ENCODE measurements at places on chromosomes 11 and 22.

DNA sequence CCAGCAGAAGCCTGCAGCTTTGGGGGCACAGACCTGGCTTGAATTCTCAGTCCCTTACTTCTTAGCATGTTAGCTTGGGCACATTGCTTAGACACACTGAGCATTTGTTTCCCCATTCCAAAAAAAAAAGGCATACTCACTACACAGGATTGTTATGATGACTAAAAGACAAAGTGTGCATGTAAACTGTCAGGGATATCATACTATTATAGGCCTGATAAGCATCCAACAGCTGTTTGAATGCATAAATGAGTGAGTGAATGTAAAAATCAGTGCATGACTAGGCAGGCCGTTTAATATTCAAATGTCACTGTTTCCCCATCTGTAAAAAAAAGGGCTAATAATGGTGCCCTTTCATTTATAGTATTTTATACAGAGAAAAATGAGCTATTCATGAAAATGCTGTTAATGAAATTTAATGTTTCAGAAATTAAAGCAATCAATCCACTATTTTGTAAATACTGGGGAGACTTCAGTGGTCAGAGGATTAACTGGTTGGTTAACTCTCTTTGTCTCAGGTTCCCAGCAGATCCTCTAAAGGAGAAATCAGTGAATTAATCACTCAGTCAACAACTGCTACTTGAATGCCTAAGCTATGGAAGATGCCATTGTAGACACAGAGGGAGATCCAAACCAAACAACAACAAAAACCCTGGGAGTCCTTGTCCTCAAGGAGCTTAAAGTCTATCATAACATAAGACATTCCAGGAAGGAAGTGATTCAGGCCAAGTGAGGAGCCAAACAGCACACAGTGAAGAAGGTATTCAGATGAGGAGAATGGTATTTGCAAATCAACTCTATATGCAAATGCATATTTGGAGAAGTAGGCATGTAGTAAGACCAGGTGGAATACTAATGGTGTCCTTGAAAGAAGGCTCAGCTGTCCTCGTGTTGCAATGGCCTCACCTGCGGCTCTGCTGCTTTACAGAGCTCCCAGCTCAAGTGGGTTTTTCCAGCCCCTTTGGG lies 26.8 kb downstream of the BARX2 start:
- no peak for DNase-seq

- DNase-seq, result no peak
These were observed 12.1 kb upstream of the EIF3D start for GRCh38 chr22:36540867-36541642.

GRCh38 chr11:104798789-104799188 lies 99.5 kb downstream of the CASP12 start:
- no peak for DNase-seq

GRCh38 chr11:119691020-119691666 lies 37.9 kb downstream of the NECTIN1 start:
- no peak for DNase-seq

DNA sequence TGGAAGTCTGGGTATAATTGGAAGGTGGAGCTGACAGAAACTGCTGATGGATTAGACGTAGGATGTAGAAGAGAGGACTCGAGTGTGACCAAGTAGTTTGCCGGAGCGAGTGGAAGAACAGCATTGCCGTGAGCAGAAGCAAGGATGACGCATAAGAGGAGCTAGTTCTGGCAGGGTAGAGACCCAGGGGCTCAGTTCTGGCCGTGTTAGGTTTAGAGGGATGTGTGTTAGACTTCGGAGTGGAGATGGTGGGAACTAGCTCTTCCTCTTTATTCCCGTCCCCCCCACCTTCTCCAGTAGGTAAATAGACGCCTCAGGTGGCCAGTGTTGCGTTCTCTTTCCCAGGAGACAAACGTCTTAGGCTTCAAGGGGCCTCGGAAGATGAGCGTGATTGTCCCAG lies 19.1 kb downstream of the TUB start:
- DNase-seq, result no peak

- DNase-seq, result no peak
These were observed 5.3 kb downstream of the RIBC2 start for GRCh38 chr22:45418770-45419138.

DNA sequence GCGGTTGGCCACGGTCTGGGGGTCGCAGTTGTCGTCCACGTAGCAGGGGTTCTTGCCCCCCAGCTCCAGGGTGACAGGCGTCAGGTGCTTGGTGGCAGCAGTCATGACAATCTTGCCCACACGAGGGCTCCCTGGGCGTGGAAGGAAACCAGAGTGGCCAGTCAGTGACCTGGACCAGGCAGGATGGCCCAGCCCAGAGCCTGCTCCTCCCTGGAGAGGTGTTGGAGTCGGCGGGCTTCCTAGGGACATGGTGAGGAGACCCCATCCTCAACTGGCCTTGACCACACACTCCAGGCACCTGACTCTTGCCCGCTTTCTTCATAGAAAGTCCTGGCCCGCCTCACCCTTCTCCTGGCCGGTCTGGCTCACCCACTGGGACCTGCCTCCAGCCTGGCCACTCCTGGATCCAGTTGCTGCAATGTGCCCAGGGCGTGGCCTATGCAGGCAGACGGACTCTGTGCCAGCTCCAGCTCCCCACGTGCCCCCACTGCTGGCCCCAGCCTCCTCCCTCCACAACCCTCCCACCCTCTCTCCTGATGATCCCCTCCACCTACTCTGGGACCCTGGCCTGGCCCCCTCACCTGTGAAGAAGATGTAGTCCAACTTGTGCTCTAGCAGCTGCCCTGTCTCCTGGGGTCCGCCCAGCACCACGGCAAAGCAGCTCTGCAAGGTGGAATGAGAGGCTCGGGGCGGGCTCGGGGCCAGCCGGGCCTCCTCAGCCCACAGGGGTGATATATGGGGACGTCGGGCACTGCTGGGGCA lies 8.7 kb downstream of the ALDH3B2 start:
- no peak for DNase-seq

DNA sequence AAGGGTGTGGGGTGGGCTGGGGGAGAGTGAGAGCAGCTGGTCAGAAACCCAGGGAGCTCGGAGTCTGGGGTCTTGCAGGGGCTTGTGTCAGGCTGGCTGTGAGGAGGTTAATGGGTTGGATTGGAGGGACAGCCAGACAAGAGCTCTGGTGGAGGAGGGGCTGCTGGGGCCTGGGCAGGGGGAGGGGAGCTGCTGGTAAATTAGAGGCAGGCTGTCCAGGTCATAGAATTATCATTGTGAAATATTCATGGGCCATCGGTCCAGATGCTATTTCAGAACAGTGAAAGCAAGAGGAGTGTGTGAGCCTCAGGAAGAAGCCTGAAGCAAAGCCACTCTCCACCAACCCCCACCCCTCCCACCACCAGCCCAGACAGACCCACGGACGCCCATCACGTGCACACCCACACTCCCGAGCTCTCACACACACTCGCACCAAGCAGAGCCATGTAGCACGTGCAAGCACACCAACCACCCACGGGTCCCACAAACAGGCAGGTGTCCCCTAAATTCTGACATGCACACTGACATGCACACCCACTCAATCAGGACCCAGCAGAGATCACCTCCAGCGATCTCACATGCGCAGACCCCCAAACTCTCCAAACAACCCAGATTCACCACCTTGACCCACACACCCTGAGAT lies 18.8 kb downstream of the RTN4RL2 start:
- no peak for DNase-seq

GRCh38 chr22:45317551-45318167 lies 7.9 kb downstream of the FAM118A start:
- DNase-seq, result no peak

GRCh38 chr11:107744736-107745135 lies 32.9 kb upstream of the SLN start:
- DNase-seq, result no peak

GRCh38 chr11:132115454-132115853 lies 745.0 kb downstream of the NTM start:
- DNase-seq, result no peak

GRCh38 chr22:33539902-33540751 lies 380.1 kb downstream of the LARGE1 start:
- no peak for DNase-seq

DNA sequence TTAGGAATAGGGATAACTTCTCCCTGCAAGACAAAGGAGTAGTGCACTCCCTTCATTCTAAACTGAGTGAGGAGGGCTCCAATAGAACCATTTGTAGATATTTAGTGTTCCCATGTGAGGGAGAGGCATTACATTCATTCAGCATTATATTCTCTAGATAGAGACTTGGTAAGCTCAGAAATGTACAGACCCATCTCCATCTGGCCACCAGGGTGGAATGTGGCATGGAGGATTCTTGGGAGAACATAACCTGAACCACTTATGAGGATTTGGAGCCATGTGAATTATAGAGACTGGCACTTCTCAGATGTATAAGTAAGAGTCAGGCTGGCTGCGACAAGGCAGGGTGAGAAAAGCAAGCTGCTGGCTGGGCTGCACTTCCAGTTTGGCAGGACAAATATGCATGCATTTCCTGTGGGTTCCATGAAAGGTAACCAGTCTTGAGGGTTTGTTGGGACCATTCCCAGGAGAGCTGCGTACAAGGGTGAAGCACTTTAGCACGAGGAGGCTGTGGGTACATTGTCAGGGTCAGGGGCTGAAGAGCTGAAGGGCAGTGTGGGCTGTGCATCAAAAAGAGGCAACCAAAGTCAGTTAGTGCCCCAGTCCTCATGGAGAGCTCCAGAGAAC lies 9.2 kb downstream of the RRP8 start:
- no peak for DNase-seq

GRCh38 chr11:94169516-94169915 lies 40.9 kb downstream of the PANX1 start:
- no peak for DNase-seq

DNA sequence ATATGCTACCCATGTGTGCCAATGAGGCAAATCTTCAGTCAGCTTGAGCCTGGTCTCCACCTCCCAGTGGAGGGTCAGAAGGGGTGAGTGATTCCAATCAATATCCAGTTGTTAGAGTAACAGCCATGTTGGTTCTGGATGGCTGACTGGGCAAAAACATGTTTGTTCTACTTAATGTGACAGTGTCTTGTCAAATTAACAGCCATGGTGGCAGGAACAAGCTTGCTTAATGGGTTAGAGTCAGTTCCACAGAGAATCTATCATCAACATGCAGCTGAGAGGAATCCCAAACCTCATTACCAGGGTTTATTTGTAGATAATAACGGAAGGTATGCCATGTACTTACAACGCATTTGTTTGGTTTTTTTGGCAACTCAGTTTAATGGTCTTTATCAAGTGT lies 133.2 kb downstream of the SLC17A6 start:
- no peak for DNase-seq

DNA sequence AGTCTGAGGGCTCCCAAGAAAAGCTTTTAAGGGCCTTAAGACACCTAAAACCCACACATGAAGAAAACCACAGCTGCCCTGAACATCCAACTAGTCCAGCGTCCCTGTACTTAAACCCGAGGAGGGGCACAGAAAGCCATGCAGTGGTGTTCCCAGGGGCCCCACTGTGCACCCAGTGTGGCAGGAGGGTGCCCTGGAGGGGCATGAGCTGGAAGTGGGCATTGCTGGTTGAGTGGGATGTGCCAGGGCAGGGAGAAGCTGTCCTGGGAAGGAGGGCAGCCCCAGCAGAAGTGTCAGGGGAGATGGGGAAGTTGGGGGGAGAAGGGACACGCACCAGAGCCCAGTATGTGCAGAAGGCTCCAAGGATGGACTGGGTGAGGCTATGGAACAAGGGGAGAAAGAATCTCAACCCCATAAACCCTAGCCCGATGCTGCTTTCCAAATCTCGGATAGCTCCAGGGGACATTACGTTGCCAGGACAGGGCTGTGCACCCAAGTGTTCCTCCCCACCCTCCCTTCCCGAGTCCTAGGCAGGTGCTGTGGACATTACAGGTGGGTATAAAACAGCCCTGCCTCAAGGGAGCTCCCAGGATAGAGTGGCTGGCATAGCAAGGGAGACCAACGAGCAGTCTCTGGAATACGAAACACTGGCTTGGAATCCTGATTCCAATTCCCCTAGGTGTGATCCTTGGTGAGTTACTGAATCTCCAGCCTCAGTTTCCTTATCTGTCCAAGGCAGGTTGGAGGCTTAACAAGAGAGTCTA lies 44.2 kb downstream of the SHANK2 start:
- DNase-seq, result no peak

DNA sequence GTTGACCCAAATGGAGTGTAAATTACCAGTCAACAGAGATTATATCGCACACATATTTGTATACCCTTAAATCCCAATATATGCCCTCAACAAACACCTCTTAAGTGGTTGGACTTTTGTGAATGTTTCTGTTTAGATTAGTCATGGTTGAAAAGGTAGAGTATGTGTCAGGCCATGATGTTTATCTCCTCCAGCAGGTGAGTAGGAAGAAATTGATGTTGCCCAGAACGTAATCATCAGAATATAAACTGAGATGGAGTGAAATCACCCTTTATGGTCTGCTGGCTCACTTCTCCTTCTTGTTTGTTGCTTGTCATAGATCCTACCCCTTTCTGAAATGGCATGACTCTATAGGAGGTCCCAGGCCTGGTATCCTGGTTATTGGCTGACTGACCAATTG lies 431.8 kb downstream of the ETS1 start:
- no peak for DNase-seq

DNA sequence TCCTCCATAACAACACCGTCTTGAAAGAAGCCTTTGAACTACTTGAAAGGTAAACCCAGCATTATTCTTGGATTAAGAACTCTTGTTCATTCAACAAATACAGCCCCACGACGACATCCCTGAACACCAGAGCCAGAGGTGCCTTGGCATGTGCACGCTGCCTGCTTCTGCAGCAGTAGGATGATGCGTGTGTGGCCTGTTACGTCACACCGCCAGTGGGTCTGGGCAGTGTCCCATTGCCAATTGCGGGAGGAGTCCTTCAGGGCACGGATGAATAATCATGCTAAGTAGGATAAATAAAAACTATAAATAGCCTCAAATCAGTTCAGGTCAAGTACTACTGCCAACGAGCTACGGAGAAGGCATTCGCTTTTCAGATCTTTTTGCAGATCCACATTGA lies 380.5 kb downstream of the SHANK2 start:
- no peak for DNase-seq

- DNase-seq, result no peak
These were observed 50.1 kb downstream of the SLC35F2 start for GRCh38 chr11:107808521-107808920.

DNA sequence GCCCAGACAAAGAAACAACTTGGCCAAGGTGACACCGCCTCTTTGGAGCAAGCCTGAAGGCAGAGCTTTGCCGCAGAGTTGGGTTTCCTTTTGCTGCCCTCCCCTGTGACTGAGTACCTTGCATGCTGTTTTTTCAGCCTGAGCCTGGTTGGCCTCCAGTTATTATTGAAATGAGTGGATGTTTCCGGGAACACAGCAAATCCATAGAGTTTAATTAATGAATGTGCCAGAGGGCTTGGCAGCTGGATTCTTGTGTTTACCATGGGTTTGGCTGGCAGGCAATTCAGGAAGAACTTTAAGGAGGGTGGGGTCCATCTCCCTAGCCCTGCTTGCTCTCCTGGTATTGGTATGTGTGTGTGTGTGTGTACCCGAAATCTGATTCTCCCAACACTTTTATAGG lies 65.6 kb upstream of the CRYBB3 start:
- no peak for DNase-seq

DNA sequence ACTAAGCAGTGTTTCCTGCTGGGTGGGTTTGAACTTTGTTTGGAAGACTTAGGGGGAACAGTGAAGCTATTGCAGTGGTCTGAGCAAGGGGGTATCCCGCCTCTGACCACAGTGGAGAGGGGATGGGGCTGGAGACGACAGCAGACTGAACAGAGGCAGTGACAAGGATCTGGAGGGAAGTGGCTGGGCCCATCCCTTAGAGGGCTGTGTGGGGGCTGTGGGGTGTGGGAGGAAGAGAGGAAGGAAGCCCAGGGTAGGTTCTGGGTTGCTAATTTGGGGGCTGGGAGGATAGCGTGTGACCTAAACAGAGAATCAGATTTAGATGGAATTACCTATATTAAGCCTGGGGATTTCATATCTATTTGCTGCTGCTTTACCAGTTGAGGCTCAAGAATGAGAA lies 70.7 kb downstream of the BMAL1 start:
- DNase-seq, result no peak

Measured in BJ (cell line).